ENCODE measurements at places on chromosomes 11 and 22.

DNA sequence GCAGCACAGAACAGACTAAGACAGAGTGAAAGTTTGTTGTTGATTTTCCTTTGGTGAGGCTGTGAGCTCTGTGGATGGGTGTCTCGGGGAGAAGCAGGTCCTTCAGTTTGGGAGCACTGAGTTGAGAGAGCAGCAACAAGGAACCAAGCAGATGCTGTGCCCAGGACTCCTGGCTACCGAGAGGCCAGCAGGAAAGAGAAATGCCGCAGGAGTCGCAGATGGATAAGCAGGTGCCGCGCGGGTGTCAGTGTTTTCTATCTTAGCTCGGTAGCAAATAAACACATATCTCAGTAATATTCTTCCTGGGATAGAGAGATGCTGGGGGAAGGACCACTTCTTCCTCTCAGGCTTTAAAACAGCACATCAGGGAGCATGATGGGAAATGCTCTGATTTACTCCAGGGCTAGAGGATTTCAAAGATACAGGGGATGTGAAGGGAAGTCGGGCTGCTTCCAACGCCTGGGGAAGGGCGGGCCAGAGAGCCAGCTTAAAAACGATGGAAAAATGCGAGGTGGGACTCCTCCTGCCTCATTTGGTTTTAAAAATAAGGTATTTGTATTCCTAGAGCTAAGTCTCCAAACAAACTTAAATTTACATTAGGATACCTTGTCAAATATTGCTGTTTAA, 470.7 kb upstream of the B3GAT1 start:
- DNase-seq, result no peak

DNA sequence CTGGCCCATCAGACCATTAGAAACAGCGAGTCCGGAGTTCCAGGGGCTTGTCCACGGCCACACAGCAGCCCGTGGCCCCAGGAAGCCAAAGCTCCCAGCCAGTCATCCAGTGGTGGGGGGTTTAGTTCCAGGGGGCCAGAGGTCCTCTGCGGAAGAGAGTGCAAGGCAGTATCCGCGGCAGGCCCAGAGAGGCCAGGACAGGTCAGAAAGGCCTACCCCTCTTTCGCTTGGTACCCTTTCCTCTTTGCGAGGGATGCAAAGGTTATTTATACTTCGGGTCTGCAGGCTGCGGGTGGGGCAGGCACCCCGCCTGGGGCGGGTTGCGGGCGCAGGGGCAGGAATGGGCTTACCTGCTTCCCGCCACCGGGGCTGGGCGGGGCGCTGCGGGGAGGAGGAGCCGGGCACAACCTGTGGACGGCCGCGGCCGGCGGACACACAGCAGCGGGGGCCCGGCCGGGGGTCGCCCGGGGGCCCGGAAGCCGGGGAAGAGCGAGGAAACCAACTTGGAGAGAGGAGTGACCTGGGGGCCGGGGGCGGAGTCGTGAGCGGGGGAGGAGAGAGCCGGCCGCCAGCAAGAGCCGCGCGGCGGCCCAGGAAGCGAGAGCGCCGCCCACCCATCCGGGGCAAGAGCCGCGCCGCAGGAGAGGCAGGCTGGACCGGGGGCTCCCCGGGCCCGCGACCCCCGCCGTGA, at the start of gene SH3BP1:
TSS of gene SH3BP1 (plus strand) at position 600 of the 691 bp plus-strand sequence. CDS start 119 bp downstream, outside the sequence.
- DNase-seq, result no peak

DNA sequence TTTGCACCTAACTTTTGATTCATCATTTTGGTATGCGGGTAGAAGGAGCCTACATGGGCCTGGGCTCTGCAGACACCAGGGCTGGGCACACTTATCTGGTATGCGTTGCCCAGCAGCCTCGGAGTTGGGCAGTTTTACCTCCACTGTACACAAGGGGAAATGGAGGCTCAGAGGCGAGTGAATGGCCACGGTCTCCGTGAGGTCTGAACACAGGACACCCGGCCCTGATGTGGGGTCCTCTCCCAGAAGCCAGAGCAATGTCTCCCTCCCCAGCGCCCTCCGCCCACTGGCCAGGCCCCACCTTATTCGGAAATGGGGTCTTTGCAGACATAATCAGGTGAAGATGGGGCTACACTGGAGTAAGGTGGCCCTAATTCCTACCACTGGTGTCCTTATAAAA, 43.7 kb downstream of the OSBPL5 start:
- DNase-seq, result no peak

DNA sequence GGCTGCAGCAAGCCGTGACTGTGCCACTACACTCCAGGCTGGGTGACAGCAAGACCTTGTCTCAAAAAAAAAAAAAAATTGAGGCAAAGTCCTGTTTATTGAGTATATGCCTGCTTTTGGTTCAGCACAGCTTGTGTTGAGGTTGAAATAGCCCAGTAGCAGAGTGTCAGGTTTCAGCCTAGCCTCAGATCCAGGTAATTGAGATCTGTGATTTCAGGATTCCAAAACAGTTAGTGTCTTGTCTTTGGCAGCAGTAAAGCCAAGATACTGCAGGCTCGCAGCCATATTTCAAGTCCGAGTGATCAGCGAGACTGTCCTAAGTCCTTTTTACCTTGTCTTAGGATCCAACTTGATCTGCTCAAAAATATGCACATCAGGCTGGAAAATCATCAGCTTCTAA, 27.0 kb downstream of the CUL5 start:
- DNase-seq, result no peak

- DNase-seq, result peak; percentile 59
Observed at GRCh38 chr11:36478700-36479329, 31.3 kb downstream of the TRAF6 start.

- DNase-seq, result no peak
Observed at GRCh38 chr11:121152764-121153163, 51.7 kb downstream of the TECTA start.

GRCh38 chr22:32482708-32483107, 8.1 kb downstream of the FBXO7 start:
- DNase-seq, result peak; percentile 93

GRCh38 chr11:57432714-57433163, 5.8 kb upstream of the SLC43A3 start:
- DNase-seq, result peak; percentile 96

DNA sequence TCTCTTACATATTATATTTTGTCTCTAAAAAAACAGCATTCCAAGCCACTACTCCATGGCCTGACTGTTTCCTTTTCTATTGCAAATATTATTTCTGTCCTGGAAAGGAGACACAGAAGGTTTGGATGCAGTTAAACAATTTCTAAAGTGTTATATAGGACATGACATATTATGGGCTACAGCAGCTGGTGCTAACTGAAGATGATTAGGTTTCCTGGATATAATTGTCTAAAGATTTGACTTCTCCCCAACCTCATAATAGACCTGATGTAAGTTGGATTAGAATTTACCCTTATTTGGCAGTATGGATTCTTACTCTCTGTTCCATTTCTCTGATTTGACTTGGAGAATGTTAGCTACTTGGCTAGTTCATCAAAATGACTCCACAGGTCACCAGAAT, 90.2 kb downstream of the BBOX1 start:
- DNase-seq, result no peak

DNA sequence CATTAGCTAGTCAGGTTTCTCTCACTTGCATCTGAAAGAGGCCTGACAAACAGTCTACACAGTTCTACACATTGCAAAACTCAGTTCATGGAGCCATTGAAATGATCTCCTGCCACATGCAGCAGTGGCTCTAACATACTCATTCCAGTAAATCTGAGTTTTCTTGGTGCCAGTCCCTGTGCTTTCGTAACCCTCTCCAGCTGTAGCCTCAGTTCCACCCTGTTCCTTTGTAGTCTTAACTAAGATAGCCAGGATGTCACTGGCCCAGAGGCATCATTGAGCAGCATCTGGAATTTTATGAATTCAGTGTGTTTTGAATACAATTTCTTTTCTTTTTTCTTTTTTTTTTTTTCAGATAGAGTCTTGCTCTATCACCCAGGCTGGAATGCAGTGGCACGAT, 37.4 kb upstream of the ZBED5 start:
- DNase-seq, result no peak

DNA sequence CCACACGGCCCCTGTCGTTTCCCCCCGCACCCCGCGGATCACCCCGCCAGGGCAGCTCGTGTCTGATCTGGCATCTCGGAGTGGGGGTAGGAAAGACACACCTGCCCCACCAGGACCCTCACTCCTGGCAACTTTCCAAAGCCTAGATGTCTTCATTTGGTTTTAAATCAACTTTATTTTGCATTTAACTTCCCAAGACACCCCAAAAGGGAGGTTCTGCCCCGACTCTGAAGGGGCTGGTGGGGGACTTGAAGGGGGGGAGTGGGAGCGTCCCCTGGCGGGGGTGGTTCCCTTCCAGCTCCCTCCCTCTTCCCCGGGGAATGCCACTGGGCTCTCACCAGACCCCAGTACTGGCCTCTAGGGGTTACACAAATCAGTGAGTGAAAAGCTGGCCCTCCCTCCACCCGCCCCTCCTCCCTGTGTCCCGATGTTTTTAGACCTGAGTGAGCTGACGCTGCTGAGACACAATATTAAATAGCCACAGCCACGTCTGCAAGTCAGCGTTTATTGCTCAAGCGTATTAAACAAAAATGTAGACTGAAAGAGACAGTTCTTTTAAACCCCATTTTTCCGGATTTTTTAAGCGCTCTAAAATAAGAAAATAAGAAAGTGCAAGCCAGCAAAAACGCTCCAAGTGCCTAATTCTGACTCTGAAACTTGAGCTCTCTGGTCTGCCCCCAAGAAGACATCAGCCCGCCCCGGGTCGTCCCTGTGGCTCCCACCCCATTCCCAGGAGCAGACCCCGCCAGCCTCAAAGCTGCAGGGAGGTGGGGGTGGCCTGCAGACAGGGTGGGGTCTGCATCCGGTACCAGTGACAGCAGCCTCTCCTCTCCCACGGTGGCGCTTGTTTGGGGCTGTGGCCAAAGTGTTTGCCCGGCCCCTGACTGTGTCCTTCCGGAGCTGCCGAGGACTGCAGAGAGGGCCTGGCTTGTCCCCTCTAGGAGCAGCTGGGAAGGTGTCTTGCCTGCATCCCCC, 1.1 kb upstream of the TTLL8 start:
- peak; percentile 7 for DNase-seq

DNA sequence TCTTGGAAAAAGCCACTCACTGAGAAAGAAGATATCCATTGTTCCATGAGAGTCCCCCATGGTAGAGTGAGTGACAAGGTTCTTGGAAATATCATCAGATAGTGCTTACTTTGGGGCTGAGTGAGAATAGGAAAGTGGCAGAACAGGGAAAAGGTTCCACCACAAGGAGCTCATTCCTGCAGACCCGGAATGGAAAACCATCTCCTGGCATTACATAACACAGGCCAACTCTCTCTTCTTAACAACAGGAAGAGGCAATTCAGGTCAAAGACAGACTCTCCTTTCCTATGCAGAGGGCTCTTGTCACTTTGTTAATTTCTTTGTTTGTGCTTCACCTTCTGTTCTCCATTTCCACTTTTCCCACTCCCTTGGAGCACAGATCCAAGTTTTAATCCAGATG, 259.7 kb downstream of the KIRREL3 start:
- no peak for DNase-seq

- DNase-seq, result no peak
Observed at GRCh38 chr11:35127619-35128018, 11.4 kb upstream of the CD44 start.

- DNase-seq, result no peak
Observed at GRCh38 chr11:11245453-11245852, 107.6 kb downstream of the CSNK2A3 start.

DNA sequence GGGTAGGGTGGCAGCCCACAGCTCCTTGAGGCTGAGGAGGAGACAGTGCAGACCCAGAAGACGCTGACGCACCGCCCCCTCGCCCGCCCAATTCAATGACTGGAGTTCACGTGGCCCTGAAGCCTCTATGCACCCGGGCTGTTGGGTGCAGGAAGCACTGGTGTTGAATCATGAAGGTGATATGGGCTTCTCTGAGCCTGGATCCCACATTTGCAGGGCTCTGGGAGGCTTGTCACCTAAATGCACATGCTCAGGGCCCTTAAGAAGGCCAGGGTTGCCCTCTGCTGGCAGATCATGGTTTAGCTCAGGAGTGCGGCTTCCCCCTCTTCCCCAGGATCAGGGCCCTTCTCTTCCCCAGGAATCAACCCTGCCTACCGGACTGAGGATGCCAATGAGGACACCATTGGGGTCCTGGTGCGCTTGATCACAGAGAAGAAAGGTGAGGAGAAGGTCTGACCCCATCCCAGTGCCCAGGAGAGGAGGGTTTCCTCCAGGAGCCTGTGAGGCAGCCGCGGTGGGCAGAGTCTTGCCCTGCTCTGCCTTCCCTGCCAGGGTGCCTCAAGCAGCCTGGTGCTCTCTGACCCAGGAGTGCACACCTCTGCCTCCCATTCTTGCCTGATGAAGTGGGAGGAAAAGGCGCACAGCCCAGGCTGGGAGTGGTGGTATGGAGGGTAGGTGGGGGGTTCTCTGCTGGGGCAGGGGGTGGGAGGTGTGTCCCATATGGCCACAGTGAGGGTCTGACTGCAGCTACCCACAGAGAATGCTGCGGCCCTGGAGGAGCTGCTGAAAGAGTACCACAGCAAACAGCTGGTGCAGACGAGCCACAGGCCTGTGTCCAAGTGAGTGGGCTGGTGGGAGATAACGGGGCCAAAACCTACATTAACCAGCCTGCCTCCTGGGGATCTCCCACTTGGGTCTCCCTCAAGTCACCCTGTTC, 17.5 kb downstream of the RELT start:
- peak; percentile 81 for DNase-seq

DNA sequence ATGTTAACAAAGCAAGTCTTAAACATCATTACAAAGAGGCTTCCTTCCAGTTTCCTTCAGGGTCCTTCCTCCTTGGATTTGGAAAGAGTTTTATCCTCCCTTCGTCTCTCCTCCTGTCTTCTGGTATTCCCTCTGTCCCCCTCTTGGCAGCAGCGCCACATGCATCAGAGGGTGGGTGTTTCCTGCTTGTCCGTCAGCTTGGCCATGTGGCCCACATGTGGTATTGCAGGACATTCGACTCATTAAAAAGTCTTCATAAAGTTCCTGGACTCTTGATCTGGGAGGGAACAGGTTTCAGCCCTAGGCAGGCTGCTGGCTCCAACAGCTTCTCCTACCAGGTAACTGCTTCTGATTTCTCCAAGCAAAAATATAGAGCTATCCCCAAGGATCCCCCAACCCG, 189.8 kb downstream of the CSNK2A3 start:
- no peak for DNase-seq

DNA sequence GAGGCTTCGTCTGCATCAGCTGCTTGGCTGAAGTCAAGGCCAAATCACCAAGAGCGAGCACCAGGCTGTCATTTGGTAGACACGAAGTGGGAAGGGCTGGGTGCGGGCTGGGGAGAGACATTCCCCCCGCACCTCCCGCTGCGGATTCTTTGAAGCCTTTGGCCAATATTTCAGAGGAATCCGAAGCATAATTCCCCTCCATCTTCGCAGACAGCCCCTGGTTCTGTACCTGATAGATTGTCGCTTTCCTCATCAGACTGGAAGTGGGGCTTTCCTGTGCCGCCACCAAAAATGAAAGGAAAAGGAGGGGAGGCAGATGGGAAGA, 15.3 kb downstream of the BLID start:
- DNase-seq, result no peak
